ENCODE measurements at places on chromosomes 16 and 17. TPM values are rescaled to one million over a fixed set of nuclear protein-coding genes. Genes with fewer than 3 reads are reported as not detected.
A peak's percentile ranks its signal among the peaks of the same experiment; 100 is the strongest.

GUCY2D gene
- not detected for total RNA-seq

DNA sequence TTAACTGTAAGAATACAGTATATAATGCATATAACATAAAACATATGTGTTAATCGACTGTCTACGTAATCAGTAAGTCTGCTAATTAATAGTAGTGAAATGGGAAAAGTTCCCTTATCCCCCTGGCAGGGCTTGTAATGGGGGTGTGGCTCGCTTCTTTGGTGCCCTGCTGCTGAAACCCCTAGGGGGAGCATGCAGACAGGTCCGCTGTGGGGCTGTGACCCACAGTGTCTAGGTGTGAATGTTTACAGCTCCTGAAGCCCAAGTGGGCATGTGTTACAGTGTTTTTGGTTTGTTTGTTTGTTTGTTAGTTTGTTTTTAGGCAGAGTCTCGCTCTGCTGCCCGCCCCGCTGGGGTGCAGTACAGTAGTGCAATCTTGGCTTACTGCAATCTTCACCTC lies 495.7 kb downstream of the SHISA9 start:
- no peak overlapping the region for H3K27ac ChIP-seq
- H3K4me1 ChIP-seq, result no peaks in the 10 kb centered on the region

GRCh38 chr16:27242868-27243590 lies 25.5 kb downstream of the NSMCE1 start:
- no peak overlapping the region for H3K27ac ChIP-seq
- no peaks in the 10 kb centered on the region for H3K27me3 ChIP-seq
- H3K4me3 ChIP-seq, result no peak overlapping the region

GRCh38 chr17:55067697-55068439 lies 99.3 kb downstream of the STXBP4 start:
- no peak overlapping the region for H3K4me3 ChIP-seq
- H3K27ac ChIP-seq, result no peak overlapping the region
- no peaks in the 10 kb centered on the region for H3K36me3 ChIP-seq
- DNase-seq, result no peak
- H3K4me1 ChIP-seq, result peaks cover 12% of the 10 kb centered on the region

GRCh38 chr17:17042851-17043460 lies 699 bp downstream of the MPRIP start:
- peaks cover 47% of the 10 kb centered on the region for H3K4me1 ChIP-seq
- peak overlapping the region; percentile 42 for H3K27ac ChIP-seq
- DNase-seq, result peak; percentile 33
- no peaks in the 10 kb centered on the region for H3K36me3 ChIP-seq

DNA sequence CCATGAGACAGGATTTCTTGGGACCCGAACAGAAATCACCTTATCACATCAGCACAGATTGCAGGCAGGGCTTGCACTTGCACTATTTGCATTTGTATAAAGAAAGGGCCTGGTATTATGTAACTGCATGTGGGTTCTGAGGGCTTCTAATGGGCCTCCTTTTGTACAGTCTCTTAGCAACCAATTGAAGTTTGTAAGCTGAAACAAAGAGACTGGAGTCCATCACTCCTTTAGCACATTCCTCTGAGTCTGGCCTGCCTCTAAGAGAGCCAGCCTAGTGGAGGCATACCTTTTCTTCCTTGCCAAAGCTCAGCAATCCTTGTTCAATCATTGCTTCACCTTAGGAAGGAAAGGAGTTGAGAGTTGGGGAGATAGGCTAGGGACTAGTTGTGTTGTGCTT lies 387.1 kb downstream of the XYLT1 start:
- H3K27ac ChIP-seq, result no peak overlapping the region
- no peaks in the 10 kb centered on the region for H3K27me3 ChIP-seq
- no peaks in the 10 kb centered on the region for H3K36me3 ChIP-seq
- no peak overlapping the region for H3K4me3 ChIP-seq
- no peak for DNase-seq
- H3K4me1 ChIP-seq, result no peaks in the 10 kb centered on the region

GRCh38 chr16:85310868-85311585 lies 198.8 kb upstream of the CIBAR2 start:
- no peaks in the 10 kb centered on the region for H3K36me3 ChIP-seq
- no peak overlapping the region for H3K27ac ChIP-seq
- peak; percentile 39 for DNase-seq
- no peak overlapping the region for H3K4me3 ChIP-seq
- peaks cover 29% of the 10 kb centered on the region for H3K4me1 ChIP-seq
- H3K27me3 ChIP-seq, result peaks cover 2% of the 10 kb centered on the region

DNA sequence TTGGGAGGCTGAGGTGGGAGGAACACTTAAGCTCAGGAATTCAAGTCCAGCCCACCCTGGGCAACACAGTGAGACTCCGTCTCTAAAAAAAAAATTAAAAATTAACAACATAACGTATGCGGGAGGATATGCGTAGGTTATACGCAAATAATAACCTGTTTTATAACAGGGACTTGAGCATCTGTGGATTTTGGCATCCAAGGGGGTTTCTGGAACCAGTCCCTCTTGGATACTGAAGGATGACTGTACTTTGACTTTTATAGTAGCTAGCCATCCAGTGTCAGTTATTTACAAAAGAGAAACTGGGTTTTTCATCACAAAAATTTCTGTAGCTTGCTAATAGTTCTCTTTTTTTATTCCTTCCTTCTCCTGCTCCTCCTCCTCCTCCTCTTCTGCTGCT lies 64.5 kb downstream of the TNRC6C start:
- no peak overlapping the region for H3K4me3 ChIP-seq
- H3K36me3 ChIP-seq, result no peaks in the 10 kb centered on the region
- peaks cover 41% of the 10 kb centered on the region for H3K4me1 ChIP-seq
- no peaks in the 10 kb centered on the region for H3K27me3 ChIP-seq

ZNF385C gene
- total RNA-seq, result 0.10 TPM

DNA sequence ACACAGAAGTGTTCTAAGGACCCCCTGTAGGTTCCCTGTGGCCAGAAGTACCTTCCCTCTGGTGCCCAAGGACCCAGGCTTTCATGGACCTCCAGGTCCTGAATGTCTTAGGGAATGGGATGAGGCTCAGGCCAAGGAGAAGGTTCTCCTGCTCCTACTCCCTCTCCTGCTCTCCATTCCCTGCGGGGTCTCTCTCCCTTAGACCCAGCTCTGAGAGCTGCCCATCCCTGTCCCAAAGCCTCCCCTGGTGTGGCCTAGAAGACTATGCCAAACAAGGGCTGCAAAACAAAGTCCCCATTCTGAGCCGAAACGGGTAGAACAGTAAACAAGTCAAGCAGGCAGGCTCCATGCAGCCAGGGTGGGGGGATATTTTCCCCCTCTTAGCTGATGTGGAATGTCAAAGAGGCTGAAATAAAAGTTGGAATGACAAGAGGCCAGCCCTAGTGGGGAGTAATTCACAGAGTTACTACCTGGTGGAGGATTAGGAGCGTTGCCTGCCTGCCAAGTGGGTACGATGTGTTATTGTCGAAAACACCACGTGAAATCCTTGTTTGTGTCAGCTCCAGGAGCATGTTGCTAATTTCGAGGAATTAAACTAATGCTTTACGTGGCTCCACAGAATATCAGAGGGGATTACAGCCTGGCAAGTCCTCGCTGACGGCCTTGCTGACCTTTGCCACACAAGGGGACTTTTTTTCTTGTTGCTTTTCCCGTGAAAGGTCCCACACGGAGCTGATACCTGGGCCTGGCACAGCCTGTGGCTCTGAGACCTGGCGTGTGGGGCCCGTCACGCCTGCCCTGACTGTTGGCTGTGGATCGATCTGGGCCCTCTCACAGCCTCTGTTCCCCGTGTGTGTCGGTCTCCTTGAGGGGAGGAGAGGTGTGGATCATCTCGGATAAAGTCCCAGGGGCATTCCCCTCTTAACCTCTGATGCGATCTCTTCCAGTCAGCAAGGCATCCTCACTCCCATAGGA lies 2.9 kb downstream of the WFIKKN2 start:
- H3K36me3 ChIP-seq, result no peaks in the 10 kb centered on the region
- H3K27me3 ChIP-seq, result peaks cover 16% of the 10 kb centered on the region
- DNase-seq, result no peak
- no peak overlapping the region for H3K4me3 ChIP-seq
- H3K27ac ChIP-seq, result no peak overlapping the region

DNA sequence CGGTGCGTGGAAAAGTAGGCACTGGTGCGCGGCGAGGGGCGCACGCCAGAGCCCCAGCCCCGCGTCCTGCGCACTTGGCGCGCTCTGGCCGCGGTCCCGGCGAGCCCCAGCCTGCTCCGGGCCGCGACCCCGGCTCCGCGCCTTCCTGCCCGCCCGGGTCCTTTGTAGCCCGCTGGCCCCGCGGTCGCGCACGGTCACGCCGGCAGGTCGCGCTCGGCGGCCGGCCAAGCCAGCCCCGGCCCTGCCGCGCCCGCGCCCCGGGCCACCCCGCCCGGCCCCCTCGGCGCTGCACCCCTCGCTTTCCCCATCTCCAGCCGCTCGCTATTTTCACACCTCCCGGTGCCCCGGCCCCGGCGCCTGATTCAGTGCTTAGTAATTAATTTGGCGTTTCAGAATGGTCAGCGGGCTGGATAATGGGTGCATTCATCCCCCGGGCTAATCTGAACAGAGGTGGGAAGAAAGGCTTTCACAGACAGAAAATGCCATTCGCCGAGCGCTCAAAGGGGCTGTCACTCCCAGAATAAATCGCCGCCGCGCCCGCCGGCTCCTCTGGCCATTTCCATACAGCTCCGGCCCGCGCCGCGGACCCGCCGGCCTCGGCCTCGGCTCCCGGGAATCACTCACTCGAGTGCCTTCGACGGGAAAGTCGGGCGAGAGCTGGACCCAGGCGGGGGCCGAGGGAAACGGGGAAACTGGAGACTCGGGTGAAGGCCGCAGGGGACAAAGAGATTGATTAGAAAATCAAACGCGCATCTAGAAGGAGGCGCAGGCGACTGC lies 17.8 kb upstream of the NTN1 start:
- no peak overlapping the region for H3K4me3 ChIP-seq
- no peak overlapping the region for H3K27ac ChIP-seq
- no peak for DNase-seq
- no peaks in the 10 kb centered on the region for H3K36me3 ChIP-seq
- peaks cover 16% of the 10 kb centered on the region for H3K4me1 ChIP-seq
- H3K27me3 ChIP-seq, result peaks cover 51% of the 10 kb centered on the region

DNA sequence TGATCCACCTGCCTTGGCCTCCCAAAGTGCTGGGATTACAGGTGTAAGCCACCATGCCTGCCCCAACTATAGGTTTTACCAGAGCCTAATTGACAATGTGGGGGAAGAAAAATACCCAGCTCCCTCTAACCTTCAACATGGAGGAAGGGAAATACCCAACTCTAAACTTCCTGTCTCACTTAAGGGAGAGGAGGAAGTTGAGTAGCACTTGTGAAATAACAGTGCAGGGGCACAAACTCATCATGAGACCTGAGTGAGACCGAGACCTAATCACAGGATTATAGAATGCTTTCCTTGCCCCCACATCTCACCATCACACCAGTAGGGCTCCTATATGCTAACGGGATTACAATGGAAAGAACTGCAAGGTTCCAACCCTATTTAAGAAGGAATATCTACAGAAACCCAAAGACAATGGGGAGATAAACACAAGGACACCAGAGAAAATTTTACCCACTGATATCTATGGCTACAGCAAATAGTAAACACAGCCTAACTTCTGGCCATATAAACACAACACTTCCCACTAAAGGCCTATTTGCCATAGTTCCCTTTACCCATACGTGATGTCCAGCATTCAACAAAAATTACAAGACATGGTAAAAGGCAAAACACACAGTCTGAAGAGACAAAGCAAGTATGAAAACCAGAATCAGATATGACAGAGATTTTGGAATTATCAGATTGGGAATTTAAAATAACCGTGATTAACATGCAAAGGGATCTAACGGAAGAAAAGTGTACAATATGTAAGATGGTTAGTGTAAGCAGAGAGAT lies 26.9 kb downstream of the OR3A1 start:
- no peaks in the 10 kb centered on the region for H3K4me1 ChIP-seq
- DNase-seq, result no peak
- H3K4me3 ChIP-seq, result no peak overlapping the region
- no peak overlapping the region for H3K27ac ChIP-seq
- peaks cover 4% of the 10 kb centered on the region for H3K27me3 ChIP-seq

GRCh38 chr17:38439436-38439835 lies 11.2 kb downstream of the ARHGAP23 start:
- H3K4me1 ChIP-seq, result peaks cover 5% of the 10 kb centered on the region
- H3K36me3 ChIP-seq, result no peaks in the 10 kb centered on the region
- H3K27me3 ChIP-seq, result peaks cover 10% of the 10 kb centered on the region
- H3K27ac ChIP-seq, result no peak overlapping the region
- H3K4me3 ChIP-seq, result no peak overlapping the region

CMTM2 gene
- 0.45 TPM for total RNA-seq

DNA sequence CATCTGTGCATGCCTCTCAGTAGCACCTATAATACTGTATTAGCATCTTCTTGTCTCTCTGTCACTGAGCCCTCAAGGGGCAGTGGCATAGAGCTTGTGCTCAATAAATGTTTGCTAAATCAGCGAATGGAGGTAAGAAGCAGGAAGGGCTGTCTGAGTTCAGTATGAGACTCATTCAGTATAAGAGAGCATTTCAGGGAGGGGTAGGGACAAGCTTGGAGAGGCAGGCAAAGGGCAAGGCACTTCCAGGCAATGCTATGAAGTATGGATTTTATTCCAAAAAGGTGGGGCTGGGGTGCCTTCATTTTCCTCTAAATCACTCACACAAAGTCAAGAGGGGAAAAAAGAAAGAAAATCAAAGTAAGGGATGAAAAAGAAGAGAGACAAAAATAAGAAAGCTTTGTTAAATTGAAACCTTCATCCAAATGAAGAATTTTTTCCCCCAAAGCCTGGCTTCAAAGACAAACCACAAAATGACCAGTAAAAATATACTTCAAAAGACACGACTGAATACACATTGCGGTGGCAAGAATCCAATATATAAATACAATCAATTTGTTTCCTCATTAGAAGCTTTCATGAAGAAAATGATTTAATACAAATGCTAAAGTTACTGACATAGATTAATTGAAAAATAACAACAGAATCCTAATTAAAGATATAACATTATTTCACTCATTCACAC lies 51.2 kb downstream of the SKAP1 start:
- peaks cover 11% of the 10 kb centered on the region for H3K4me1 ChIP-seq
- H3K27me3 ChIP-seq, result no peaks in the 10 kb centered on the region
- no peak overlapping the region for H3K27ac ChIP-seq
- H3K4me3 ChIP-seq, result no peak overlapping the region

DNA sequence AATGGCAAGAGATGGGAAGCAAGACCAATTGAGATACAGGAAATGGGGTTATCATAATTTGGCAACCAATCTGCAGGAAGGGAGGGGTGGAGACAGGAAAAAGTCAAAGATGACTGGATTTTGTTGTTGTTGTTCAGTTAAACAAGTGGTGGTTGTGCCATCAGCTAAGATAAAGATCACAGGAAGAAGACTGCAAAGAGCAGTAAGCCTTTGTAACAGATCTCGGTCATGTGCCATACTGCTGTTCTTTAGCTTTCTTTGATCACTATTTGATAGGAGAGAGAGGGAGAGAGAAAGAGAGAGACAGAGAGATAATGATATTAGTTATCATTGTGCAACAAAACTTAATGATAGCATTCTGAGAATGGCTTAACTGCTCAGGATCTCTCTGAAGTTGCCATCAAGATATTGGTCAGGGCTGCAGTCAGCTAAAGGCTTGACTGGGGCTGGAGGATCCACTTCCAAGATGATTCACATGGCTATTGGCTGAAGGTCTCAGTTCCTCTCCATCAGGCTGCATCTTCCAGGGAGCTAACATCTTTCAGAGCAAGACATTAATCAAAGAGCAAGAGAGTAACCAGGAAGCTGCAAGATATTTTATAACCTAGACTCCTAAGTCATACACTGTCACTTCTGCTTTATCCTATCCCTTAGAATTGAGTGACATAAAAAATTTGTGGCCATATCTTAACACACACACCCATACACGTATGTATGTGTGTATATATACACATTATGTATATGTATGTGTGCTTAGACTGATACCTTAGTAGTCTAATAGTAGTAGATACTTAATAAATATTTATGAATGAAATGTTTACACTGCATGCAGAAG lies 405.0 kb downstream of the SHISA9 start:
- no peaks in the 10 kb centered on the region for H3K27me3 ChIP-seq
- DNase-seq, result no peak
- H3K4me3 ChIP-seq, result no peak overlapping the region
- H3K4me1 ChIP-seq, result no peaks in the 10 kb centered on the region
- H3K36me3 ChIP-seq, result no peaks in the 10 kb centered on the region

FBXW10 gene
- not detected for total RNA-seq

AANAT gene
- not detected for total RNA-seq
